Right hindlimb (tissue), 1 donor: ENCODE measurements at places on chromosomes 12 and 14.

DNA sequence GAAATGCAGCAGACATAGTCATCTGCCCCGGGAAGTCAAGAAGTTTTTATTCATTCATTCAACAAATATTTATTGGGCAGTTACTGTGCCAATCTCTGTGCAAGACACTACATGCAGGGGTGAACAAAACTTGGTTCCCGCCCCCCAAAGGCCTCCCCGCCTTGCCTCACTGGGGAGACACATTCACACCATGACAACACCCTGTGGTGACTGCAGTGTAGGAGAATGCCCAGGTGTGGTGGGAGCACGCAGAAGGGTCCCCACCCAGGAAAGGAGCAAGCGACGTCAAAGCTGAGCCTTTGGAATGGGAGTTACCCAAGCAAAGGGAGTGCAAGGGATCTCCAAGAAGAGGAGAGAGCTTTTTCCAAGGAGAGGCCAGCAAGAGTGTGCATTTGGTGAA is 1.6 kb upstream of the AQP6 start:
- no peak for DNase-seq

DNA sequence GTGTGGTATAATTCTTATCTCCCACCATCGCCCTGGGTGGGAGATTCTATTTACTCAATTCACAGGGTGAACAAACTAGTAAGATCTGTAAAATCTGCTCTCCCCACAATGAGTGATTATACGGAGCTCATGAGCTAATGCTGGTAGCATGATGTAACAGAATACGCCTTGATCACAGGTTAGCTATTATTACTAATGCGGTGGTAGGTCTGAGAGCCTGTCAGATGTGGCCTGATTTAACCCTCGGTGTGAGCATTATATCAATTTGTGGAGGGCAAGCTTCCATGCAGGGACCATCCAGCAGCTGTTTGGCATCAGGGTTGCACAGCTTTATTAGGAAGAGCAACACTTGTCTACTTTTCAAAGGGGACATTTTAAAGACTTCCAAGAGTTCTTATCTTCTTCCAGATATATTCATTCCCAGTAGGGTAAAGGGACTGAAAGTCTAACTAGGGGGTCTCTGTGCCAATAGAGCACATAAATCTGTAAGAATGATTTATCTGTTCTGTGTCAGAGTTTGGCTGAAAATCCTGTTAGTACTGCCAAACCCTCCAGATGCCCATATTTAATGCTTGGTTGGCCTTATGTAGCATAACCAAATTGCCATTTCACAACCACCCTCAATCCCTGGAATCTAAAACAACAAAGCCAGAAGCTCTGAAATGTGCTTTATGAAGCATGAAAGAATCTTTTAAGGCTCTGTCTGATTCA is 18.7 kb downstream of the TSHR start:
- DNase-seq = peak; percentile 57

DNA sequence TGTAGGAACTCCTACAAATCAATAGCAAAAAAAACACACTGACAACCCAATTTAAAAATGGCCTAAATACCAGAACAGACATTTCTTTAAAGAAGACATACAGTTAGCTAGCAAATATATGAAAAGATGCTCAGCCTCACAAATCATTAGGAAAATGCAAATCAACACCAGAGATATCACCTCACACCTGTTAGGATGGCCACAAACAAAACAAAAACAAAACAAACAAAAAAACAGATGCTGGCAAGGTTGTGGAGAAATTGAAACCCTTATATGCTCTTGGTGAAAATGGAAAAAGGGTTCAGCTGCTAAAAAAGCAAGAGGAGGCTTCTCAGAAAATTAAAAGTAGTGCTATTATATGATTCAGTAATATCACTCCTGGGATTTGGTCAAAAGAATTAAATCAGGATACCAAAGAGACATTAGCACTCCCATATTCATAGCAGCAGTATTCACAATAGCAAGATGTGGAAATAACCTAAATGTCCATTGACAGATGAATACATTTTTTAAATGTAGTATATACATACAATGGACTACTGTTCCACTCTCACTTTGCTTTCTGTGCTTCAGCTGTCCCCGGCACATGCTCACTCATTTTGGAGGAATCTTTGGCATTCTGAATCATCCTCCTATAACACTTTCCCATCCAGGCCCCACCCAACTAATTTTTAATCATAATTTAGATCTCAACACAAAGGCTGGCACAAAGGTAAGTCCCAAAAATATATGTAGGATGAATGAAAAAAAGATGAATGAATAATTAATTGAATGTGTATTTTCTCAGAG is 99.1 kb downstream of the SYT1 start:
- DNase-seq = no peak

GRCh38 chr12:16121953-16122352 is 155.5 kb downstream of the SLC15A5 start:
- DNase-seq = no peak

- DNase-seq = no peak
Observed at GRCh38 chr14:100438678-100439592, 115.8 kb downstream of the SLC25A47 start.

- DNase-seq = peak; percentile 30
Observed at GRCh38 chr14:25759920-25760655, 710.1 kb upstream of the STXBP6 start.

DNA sequence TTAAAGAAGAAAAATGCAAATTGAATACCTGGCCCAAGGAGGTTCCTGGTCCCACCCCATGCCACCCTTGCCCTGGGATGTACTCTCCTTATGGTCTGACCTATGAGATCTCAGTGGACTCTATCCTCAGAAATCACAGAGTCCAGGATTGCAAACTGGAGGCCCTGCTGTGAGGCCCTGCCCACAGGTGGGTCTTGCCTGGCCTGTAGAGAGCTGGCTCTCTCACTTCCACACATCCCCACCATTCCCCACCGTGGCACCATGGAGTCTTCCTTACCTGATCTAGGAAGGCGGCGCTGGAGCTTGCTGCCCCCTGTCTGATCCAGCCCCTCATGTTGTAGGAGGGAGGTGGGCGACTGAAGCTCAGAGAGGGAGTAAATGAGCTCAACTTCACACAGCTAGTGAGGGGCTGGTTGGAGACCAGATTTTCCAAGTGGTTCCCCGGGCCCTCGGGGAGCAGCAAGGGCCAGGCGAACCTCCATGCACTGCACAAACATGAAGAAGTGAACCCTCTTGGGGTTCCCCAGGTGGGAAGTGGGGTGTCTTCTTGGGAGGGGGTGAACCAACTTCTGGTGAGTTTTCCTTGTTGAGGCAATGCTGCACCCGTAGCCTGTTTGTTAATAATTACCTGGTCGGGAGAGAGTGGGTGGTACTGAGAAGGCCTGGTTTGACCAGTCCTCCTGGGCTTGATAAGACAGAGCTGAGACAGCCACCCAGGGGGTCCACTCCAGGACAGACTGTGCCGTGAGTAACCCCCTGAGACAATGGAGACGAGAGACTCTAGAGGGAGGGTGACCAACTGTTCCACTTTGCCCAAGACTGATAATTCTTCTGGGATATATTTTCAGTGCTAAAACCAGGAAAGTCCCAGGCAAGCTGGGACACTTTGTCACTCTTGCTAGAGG is at the start of gene SERPINA4:
Gene SERPINA4 (plus strand): TSS at position 692 of the 905 bp plus-strand sequence. CDS start 2,041 bp downstream, outside the sequence.
- no peak for DNase-seq
